ENCODE measurements at places on chromosomes 6 and 20.
A peak's percentile ranks its signal among the peaks of the same experiment; 100 is the strongest.

DNA sequence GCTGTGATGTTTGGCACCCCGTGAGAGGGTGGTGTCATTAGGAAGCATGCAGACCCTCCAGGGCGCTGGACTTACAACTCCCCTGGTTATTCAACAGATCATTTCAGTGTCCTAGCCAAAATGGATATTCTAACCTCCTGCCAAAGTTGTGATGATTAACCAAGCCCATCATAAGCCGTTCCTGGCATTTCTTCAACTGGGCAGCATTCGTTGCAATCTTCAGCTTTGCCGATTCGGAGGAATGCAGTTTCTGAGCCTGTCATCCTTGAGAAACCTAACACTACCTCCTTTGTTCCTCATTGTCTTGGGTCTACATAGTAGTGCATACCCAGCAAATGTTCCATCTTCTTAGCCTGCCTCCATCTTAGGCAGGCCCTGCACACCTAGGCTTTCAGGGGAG is 79.2 kb upstream of the MAP3K4 start:
- DNase-seq: no peak

DNA sequence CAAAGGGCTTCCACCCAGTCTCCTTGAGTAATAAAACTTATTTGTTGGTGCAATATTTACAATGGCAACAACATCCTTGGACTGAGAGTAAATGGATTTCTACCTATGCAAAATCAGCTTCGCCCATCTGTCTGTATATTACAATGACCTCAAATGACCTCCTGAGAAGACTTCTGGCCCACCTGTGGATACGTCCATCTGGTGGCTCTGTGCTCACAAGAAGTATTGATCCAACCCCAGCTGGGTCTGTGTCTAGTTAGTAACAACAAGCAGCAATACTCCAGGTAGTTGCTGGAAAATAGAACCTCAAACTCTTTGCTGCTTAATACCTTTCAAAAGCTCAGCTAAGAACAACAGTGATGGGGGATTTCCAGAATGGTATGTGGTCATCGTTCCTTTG is 34.7 kb upstream of the GSTA4 start:
- DNase-seq: no peak

GRCh38 chr6:11700118-11700718 is 78.4 kb downstream of the ADTRP start:
- no peak for DNase-seq

GRCh38 chr6:142605922-142606485 is 304.2 kb downstream of the ADGRG6 start:
- peak; percentile 52 for DNase-seq

DNA sequence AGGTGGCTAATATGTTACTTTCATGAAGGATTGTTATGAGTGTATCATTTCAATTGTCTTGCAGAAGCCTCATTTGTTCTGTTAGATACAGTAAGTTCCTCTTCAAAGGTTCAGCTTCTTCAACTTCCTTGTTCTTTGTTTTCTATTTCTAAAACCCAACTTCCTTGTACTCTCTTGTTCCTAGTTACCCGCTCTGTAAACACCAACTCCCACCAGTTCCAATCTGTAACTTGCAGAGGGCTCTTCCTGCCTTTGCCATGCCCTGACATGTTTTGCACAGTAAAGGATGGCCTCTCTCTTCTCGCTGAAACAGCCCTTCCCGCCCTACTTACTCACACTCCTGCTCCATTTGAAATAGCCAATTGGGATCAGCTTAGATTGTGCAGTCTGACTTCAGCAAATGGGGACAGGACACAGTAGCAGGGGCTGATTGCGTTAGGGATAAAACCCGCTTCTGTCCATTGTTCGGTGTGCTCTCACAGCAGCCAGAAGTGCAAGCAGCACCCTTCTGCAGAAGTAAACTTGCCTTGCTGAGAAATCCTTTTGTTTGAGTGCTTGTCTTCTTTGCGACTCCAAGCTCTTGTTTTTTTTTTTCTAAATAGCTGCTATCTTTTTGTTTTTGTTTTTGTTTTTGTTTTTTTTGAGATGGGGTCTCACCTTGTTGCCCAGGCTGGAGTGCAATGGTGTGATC is 45.9 kb upstream of the POU5F1 start:
- DNase-seq: no peak

DNA sequence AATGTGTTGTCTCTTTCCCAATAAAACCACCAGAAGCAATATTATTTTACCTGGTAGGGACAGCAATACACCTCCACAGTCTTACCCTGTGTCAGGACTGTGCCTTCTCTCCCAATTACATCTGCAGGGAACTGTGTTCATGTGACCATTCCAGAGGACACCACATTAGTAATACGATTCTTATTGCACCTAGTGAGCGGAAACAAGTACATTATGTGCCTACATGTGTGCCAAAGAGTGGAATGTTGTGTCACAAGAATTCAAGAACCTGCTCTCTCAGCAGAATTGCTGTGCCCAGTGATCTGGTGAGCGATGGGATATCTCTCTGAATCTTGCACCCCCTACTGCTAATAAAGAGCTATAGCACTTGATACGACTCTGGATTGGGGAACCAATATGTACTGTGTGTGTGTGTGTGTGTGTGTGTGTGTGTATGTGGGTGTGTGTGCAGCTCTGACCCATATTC is 57.4 kb upstream of the FOXC1 start:
- no peak for DNase-seq

GRCh38 chr20:24018796-24019195 is 30.2 kb upstream of the GGTLC1 start:
- DNase-seq: no peak

DNA sequence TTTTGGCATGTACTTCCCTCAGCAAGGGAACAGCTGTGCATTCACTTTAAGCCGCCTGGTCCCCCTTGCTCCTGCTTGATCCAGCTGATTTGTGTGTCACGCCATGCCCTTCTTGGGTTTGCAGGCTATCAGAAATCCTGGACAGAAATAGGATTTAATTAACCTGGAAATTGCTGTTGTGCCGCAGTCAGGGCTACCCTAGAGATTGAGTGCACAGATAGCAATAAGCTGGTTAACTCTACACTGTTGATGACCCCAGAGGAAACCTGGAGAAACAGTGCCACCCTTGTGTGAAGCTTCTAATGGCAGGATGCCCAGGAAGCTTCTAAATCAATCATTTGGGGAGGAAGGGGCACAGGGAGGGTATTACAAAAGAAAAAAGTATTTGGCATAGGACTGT is 199.0 kb downstream of the JARID2 start:
- DNase-seq: no peak

GRCh38 chr6:95478941-95479340 is 98.4 kb upstream of the MANEA start:
- no peak for DNase-seq

GRCh38 chr6:5763871-5764270 is 242.9 kb downstream of the NRN1 start:
- no peak for DNase-seq

GRCh38 chr6:56288347-56288746 is 41.0 kb upstream of the COL21A1 start:
- no peak for DNase-seq

DNA sequence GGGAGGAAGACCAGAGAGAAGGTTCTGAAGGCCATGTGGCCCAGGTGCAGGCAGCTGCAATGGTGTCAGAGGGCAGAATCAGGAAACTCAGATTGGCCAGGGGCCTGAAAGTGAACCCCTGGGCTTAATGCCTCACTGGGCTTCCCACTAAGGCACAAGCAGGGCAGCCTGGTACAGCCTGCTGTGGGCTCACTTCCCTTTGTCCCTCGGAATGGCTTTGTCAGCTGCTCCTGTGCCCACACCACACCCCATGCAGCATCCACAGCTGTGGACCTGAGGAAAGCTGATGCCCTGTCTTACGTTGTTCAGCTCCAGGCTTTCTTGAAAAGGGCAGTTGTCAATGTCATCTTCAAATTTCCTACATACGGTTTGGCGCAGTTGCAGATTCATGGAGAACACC is 2.4 kb downstream of the CST9 start:
- DNase-seq: no peak

DNA sequence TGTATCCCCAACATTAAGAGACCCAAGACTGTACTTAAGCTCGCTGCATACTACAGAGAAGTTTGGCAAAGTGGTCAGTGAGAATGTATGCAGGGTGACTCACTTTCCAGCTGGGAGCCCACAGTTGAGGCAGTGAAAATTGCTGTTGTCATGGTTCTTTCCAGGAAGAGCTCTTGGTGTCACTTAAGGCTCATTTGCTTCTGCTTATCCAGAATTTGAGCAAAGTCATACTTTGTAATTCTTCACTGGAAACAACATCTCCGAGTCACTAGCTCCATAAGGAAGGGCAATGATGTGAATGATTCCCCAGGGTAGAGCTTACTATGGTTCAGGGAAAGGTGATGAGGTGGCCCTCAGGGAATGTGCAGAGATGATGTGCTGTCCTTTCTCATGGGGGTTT is 65.4 kb upstream of the FBXL4 start:
- peak; percentile 45 for DNase-seq

GRCh38 chr20:62307226-62308101 is 4.7 kb downstream of the ADRM1 start:
- no peak for DNase-seq

DNA sequence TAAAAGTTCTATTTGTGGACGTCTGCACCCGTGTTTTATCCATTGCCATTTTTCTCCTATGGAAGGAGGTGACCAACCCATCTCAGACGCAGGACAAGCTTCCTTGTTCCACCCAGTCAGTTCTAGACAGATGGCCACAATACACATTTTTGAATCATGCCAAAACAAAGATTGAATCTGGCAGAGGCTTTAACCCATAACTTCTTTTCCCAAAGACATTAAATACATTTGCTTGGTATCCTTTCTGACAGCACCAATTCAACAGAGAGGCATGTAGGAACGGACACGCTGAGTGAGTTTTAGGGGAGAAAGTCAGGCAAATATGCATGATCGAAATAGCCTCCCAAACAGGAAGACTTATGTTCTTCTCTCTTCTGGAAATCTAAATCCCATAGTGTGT is 552.7 kb upstream of the AGPAT4 start:
- no peak for DNase-seq

GRCh38 chr6:4281341-4282293 is 146.2 kb upstream of the ECI2 start:
- DNase-seq: no peak

- no peak for DNase-seq
Measured at GRCh38 chr6:73177221-73177944, 47.9 kb downstream of the KHDC1L start.

GRCh38 chr6:88983532-88983931 is 20.1 kb upstream of the RNGTT start:
- no peak for DNase-seq

- DNase-seq: no peak
Measured at GRCh38 chr6:470051-470900, 78.7 kb downstream of the IRF4 start.

GRCh38 chr6:117681162-117681741 is 6.0 kb downstream of the NUS1 start:
- DNase-seq: no peak

GRCh38 chr20:17406051-17406590 is 125.1 kb downstream of the BFSP1 start:
- DNase-seq: no peak

DNA sequence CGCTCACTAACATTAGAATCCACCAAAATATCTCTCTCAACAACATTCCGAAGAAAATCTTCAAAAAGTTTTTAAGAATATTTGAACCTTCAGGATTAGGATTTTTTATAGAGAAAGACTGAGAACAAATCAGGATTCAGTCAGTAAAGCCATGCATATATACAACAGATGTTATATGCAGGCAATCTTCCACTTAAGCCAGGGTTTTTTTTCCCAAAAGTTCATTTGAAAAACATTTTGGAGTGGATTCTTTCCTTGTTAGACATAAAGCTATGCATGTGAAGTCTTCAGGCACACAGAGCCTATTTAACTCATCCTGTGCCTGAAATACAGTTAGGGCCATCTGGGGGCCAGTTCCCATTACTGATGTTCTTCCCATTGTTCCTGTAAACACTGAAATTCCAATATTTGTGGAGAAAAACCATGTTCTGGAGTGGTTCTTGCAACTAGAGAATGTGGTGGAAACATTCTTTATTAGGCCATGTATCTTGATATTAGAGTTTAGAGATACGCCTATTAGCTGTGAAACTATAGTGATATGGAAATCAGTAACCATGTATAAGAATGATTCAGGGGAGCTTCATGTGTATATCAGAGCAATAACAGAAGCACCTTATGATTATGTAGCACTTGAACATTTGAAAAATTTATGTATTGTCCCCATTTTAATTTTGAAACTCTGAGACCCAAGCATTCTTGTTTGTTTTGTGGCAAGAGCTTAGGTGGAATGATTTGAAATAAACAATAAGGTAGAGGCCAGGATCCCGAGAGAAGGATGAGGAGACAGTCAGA is 61.7 kb downstream of the PLEKHG1 start:
- DNase-seq: no peak

DNA sequence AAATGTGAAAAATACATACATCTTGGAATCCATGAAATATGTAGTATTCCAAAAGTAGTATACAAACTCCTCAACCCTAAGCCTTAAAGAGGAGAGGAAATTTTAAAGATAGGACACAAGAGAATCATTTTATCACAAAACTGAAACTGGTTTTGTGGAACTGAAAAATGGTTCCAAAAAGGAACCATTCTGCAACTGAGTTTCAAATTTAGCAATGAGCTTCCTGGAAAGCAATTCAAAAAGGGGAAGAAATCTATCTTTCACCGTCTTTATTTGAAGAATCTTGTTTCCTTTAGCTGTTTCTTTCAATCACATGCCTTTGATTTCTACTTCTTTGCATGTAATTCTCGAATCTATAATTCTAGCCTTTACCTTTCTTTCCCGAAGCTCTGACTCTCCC is 32.2 kb upstream of the LAMP5 start:
- DNase-seq: no peak

DNA sequence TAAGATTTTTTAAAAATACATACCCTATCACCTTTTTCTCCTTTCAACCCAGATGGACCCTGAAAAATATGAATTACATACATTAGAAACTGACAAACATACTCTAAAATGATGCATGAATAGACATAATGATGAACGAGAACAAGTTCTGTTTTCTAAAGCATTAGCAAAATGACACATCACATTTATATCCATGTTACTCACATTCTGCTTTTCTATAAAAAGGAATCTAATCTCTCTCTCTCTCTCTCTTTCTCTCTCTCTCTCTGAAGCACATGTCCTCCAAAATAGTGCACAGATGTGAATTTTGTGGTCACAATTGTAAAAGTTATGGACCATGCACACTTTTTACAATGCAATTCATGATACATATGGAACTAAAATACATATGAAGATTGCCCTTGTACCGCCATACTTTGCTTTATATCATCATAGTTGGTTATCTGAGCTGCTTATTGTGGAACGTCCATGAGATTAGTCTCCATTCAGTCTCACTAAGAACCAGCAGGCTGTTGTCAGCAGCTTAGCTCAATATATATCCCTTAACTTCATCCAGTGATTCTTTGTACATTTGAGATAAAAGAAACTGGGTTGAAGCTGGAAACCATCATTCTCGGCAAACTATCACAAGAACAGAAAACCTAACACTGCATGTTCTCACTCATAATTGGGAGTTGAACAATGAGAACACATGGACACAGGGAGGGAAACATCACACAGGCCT is 114.2 kb downstream of the COL12A1 start:
- no peak for DNase-seq

DNA sequence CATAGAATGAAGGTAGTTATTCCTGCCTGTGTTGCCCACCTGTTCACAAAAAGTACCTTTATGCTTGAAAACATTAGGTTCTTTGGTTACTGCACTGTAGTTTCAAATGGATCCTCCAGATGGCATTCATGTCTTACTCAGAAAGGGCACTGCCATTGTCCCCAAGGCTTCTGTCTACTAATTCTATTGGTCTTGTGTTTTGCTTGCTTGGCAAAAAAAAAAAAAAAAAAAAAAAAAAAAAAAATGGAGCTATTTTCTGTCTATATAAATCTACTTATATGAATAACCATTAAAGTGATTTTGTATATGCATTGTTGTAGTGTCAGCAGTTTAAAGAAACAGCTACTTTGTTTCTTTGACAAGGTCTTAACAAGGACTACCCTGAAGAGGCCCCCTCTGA is 12.7 kb upstream of the EFHC1 start:
- no peak for DNase-seq
